ENCODE measurements at places on chromosomes 3 and 15.

GRCh38 chr15:63970621-63971426 is 75.5 kb downstream of the DAPK2 start:
- no peak for DNase-seq

DNA sequence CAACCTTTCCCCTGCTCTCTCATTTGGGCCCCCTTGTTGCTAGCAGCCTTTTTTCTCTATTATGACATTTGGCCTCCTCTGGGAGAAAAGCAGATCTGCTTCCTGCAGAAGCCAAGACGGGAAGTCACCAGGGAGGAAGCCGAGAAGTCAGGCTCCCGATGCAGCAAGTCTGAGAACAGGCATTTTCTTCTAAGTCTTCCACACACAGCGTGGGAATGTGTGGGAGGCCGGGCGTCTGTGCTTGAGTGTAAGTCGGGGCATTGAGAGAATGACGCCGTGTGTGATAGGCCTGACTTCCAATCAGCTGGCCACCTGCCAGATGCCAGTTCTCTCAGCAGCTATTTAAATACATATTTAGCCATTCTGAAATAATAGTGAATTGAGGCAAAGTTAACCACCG is 75.8 kb upstream of the FAM98B start:
- no peak for DNase-seq

GRCh38 chr15:43932907-43933306 is 106.1 kb downstream of the WDR76 start:
- no peak for DNase-seq

GRCh38 chr15:64993290-64993689 is 3.6 kb upstream of the SPG21 start:
- DNase-seq: no peak

DNA sequence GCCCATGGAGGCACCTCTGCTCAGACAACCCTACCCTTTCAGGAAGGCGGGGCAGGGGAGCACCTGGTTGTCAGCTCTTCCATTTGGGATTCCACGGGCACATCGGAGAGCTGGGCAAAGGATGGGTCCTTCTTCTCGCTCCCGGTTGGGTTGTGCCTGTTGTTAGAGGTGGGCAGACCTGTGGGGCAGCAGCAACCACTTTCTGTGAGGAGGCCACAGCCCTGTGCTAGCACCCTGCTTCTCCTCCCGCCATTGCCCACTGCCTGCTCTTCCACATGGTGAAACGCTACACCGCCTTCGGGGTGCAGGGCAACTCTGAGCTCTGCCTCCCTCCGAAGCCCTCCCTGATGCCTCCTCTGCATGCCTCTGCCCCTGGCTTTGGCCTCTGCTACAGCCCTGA is 7.0 kb upstream of the HHATL start:
- no peak for DNase-seq

- DNase-seq: no peak
Observed at GRCh38 chr3:53585049-53585448, 90.6 kb downstream of the CACNA1D start.

GRCh38 chr15:51780636-51781035 is 29.2 kb downstream of the TMOD2 start:
- DNase-seq: no peak

- DNase-seq: no peak
Observed at GRCh38 chr3:174863488-174863887, 4.4 kb downstream of the NAALADL2 start.

- DNase-seq: no peak
Observed at GRCh38 chr3:102195198-102195948, 239.4 kb upstream of the ZPLD1 start.

- DNase-seq: no peak
Observed at GRCh38 chr3:184174284-184174645, 390 bp upstream of the AP2M1 start.

DNA sequence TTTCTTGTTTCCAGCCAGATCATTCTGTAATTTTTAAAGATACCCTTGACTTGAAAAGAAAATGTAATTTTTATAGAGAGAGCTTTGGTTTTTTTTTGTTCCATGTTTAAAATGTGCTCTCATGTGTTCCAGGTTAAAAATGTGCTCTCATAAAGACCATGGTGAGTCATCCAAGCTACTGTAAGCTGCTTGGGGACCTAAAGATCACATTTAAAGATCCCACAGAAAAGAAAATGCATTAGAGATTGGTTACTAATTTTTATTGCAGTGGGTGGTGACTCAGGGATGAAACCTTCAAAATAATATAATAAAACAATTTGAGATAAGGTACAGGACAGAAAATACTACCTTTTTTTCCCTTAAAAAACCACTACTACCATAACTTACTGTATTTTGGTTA is 11.0 kb downstream of the TCF12 start:
- no peak for DNase-seq
